ENCODE measurements at places on chromosomes 4 and X. TPM values are rescaled to one million over a fixed set of nuclear protein-coding genes. Genes with fewer than 3 reads are reported as not detected.

- no peak for DNase-seq
Measured at GRCh38 chr4:154276496-154276895, 215.1 kb downstream of the DCHS2 start.

- no peak for DNase-seq
Measured at GRCh38 chrX:124232523-124233201, 99.8 kb upstream of the TEX13D start.

- no peak for DNase-seq
Measured at GRCh38 chr4:46999566-46999965, 6.2 kb upstream of the GABRA4 start.

DNA sequence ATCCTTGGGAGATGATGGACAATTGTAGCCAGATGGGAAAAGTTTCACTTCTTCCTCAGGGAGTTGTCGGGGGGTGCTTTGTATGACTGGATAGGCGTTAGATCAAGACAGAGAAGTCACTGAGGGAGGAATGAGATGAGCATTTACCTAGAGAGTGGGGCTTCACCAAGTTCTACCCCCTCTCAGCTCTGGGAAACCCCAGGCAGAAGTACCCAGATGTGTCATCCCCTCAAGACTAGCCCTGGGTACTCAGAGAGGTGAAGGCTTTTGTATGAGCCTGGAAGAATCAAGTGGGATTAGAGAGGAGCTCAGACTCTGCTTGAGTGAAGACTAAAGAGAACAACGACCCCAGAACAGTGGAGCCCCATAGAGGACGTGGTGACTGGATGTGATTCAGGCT is 1.9 kb downstream of the MAGEB1 start:
- DNase-seq: peak; percentile 8

Gene TNMD
- total RNA-seq: not detected

Gene TMEM33
- 39.1 TPM for total RNA-seq
